ENCODE measurements at places on chromosomes 6 and 20. TPM values are rescaled to one million over a fixed set of nuclear protein-coding genes. Genes with fewer than 3 reads are reported as not detected.

Gene CDSN
- total RNA-seq = not detected

Gene RSPO3
- 5.1 TPM for total RNA-seq

Gene SERINC1
- 154 TPM for total RNA-seq

Gene UBE2J1
- 114 TPM for total RNA-seq

Gene NMBR
- total RNA-seq = not detected

Gene SLC26A8
- total RNA-seq = under 0.01 TPM

Gene MUCL3
- total RNA-seq = not detected

Gene HCK
- total RNA-seq = not detected

Gene CD40
- 19.2 TPM for total RNA-seq

Gene AIF1
- not detected for total RNA-seq

Gene COL9A3
- 0.29 TPM for total RNA-seq

Gene PDYN
- total RNA-seq = not detected

Gene BFSP1
- total RNA-seq = 2.3 TPM

Gene PTK7
- total RNA-seq = 2.7 TPM

Gene HLA-DPA1
- 16.8 TPM for total RNA-seq

Gene FLRT3
- 0.14 TPM for total RNA-seq

Gene SPATS1
- not detected for total RNA-seq

Gene TMEM217
- total RNA-seq = 9.1 TPM

Gene FLOT1
- 63.7 TPM for total RNA-seq

Gene DEFB132
- not detected for total RNA-seq

Gene TINAG
- total RNA-seq = not detected

Gene KCNG1
- total RNA-seq = 1.5 TPM

Gene FAM184A
- 0.66 TPM for total RNA-seq

Gene PARD6B
- total RNA-seq = 0.43 TPM

Gene MEP1A
- total RNA-seq = not detected

Gene SLC17A3
- total RNA-seq = not detected

Gene SLC35F1
- not detected for total RNA-seq

Gene GTSF1L
- not detected for total RNA-seq

Gene SGK2
- total RNA-seq = 0.53 TPM

Gene FGD2
- total RNA-seq = not detected

Gene OXT
- not detected for total RNA-seq

Gene HLA-DOB
- not detected for total RNA-seq

Gene WFDC6
- total RNA-seq = not detected

Gene ZBP1
- total RNA-seq = not detected

Gene PHIP
- total RNA-seq = 56.1 TPM

Gene RUNX2
- total RNA-seq = not detected

Gene SLC52A3
- total RNA-seq = 0.07 TPM

Gene MDFI
- 24.6 TPM for total RNA-seq

Gene ZNF343
- 12.8 TPM for total RNA-seq

Gene NRSN1
- not detected for total RNA-seq

Gene GINS1
- 33.9 TPM for total RNA-seq

Gene PSMB8
- 49.2 TPM for total RNA-seq

Gene SLC22A16
- not detected for total RNA-seq

Gene HNF4A
- not detected for total RNA-seq

Gene BNIP5
- not detected for total RNA-seq

Gene HDGFL1
- total RNA-seq = not detected

Measured in thoracic aorta endothelial cell (primary cell).